Mammary epithelial cell (primary cell): ENCODE measurements at places on chromosomes 16 and 17. TPM values are rescaled to one million over a fixed set of nuclear protein-coding genes. Genes with fewer than 3 reads are reported as not detected.

TEX2 gene
- 56.4 TPM for polyA plus RNA-seq

TBC1D3 gene
- not detected for polyA plus RNA-seq

MYL11 gene
- polyA plus RNA-seq = 0.29 TPM

C16orf96 gene
- not detected for polyA plus RNA-seq

PER1 gene
- 16.8 TPM for polyA plus RNA-seq

ADAMTS18 gene
- not detected for polyA plus RNA-seq
